ENCODE measurements at places on chromosomes 1 and 21.

DNA sequence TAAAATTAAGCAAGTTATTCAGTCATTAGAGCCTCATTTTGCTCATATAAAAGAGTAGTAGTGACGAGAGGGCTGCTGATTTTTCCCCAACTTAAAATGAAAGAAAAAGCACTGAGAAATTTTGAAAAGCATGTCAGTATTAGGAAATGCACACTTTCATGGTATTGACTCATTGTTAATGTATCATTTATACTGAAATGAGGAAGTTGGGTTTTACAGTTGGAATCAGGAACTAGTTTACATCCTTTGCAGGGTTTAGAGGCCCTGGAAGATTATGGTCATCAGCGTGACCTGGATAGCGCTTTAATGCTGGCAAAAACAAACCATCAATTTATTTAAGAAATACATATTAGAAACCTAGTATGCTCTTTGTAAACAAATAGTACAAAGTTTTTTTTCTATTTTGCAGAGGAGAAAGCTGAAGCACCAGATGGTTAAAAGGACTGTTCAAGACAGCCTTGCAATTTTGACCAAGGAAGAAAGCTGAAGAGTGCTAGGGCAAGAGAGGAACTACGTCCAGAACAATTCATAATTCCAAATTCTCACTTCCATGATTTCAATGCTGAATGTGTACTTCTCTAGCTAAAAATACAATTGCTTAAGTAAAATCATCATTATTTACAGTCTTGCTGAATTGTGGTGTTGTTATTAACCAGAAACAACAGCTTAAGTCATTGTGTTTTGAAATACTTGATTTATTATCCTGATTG, 94.8 kb upstream of the SGIP1 start:
- DNase-seq: no peak

DNA sequence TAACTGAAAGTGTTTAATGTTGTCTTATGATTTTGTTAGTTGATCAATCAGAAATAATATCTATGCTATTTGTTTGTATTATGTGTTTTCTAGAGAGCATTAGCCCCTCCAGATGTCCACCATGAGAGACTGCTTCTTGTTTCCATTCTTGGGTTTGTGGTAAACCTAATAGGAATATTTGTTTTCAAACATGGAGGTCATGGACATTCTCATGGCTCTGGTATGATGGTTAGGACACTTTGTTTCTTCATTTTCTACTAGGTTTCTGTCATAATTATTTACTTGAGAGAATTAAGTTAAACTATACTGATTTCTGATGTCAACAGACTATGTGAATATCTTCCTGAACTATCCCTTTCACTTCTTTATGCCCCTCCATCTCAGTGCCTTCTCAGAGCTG, 16.1 kb downstream of the SLC30A7 start:
- DNase-seq: no peak

DNA sequence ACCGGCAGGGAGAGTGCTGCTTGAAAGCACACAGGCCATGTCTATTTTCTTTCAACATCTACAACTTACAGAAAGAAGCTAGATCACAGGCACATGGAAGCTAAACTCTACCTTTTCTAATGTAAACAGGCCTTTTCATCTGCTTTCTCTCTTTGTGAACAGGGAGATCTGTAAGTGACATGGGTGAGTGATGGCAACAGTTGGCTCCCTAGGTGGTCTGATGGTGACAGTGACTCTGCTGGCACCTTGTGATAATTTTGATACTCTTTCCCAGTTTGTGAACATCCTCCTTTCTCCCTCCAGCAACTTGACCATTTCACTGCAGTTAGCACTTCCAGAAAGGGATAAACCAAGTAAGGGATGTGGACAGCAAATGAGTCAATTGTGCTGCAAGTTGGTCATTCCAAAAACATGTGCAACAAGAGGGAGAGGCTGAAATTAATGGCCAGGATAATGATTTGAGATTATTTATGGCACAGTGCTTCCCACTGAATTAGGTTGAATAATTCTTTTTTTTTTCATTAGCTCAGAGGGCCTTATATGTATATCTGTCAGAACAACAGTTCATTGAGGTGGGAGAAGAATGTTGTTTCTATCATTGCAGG, 89.5 kb downstream of the XCL2 start:
- DNase-seq: no peak

GRCh38 chr1:26538480-26539412, 9.2 kb downstream of the RPS6KA1 start:
- no peak for DNase-seq

- DNase-seq: no peak
These were observed 561.8 kb downstream of the KIF26B start for GRCh38 chr1:245716561-245716960.

GRCh38 chr21:40516335-40516734, 330.6 kb downstream of the DSCAM start:
- DNase-seq: no peak

- no peak for DNase-seq
These were observed 12.3 kb downstream of the PATJ start for GRCh38 chr1:61754545-61754944.

GRCh38 chr1:16967962-16968361, 12.5 kb downstream of the MFAP2 start:
- DNase-seq: no peak

DNA sequence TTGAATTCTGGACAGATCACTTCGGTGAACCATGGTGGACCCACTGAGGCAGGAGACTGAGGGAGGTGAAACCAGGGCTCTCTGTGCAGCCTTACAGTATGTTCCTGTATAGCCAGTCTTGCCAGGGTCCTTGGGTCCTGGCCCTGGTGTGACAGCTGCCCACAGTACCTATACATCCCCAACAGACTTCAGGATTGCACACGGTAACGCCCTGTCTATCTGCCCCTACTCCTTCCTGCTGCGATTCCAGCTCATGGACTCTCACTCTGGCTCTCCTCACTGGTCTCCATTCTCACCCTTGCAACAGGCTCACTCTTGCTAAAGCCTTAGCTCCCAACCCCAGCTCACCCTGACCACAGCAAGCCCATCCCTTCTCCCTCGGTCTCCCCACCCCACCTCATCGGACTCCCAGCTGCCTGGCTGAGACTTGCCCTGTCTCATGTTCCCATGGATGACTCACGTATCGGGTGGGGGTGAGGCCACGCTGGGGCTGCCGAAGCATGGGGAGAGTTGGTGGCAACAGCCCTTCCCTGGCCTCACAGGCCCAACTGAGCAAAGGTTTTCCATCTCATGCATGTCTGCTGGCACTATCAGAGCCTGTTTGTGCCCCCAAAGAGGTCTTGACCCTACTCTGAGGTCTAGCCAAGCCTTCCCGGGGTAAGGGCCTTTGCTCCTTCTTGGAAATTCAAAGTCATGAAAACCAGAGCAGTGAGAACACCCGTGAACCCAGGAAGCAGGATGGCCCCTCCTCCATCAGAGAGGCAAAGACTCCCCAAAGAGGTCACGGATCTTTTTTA, 7.1 kb downstream of the PHLDA3 start:
- no peak for DNase-seq

GRCh38 chr1:190001187-190001586, 476.5 kb downstream of the BRINP3 start:
- no peak for DNase-seq

- no peak for DNase-seq
These were observed 445.8 kb upstream of the ZP4 start for GRCh38 chr1:238336531-238336930.

DNA sequence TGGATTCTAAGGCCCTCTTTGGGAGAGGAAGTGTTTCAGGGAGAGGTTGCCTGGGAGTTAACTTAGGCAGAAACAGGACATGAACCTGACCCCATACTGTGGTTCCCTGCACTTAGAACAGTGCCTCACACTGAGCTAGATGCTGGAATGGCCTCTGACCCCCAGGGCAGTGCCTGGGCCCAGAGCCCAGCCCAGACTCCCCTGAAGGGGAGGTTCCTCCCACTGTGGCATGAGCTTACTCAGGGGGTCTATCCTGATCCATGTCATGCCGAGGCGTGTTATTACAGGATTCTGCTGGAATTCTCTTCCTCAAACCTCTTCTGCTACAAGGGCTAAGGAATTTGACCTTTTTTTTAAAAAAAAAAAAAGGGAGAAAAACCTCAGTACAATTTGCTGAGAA, 72.2 kb downstream of the MRPL37 start:
- no peak for DNase-seq

DNA sequence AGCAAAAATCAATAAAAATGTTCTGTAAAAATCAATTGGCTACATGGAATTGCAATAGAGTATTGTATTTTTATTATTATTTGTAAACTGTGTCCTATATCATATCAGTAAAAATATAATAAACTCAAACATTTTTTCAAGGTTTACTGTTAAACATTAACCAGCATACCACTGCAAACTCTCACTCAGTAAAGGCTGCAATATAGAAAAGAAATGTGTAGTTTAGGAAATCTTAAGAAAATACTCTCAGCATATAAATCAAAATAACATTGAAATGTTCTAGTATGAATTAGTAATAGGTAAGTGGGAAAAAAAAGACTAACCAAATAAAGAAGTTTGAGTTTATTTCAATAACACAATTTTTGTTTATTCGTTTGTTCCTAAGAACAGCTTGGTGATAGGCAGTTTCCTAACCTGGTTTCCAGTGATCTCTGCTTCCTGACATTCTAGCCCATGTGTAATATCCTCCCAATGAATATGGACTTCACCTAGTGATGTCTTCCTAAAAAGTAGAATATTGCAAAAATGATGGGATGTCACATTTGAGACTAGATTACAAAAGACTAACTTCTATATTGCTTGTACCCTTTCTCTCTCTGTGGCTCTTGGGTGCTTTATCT, 870.1 kb downstream of the BRINP3 start:
- no peak for DNase-seq

DNA sequence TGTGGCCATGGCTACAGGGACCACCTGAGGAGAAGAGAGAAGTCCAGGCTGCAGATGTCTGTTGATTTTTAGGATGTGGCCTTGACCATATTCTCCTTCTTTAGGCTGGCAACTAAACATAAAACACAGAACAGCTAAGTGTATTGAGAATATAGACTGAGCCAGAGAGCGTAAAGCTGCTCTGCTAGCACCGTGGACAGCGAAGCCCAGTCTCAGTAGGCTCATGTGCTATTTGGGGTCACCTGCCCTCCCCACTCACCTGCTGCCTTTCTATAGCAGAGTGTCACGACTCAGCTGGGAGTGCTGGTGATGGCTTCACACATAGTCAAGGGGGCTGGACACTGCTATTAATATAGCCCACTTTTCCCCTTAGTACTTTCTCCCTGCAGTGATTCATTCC, 278.5 kb downstream of the KCNH1 start:
- no peak for DNase-seq

DNA sequence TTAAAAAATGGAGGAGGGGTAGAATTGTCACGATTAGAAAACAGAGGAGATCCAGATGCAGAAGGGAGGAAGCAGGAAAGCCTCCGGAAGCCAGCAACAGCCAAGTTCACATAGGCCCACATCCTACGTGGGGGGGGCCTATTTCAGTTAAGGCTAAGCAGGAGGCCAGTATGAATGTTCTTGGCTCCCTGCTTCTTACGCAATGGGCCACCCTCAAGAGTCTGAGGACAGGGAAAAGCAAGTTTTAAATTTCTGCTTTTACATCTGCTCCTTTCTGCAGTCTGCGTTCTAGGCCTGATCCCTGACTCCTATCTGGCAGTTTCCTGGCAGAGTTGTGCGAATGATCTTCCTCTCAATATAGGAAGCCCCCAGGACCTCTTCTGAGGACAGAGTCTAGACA, 30.6 kb downstream of the RABIF start:
- DNase-seq: no peak

DNA sequence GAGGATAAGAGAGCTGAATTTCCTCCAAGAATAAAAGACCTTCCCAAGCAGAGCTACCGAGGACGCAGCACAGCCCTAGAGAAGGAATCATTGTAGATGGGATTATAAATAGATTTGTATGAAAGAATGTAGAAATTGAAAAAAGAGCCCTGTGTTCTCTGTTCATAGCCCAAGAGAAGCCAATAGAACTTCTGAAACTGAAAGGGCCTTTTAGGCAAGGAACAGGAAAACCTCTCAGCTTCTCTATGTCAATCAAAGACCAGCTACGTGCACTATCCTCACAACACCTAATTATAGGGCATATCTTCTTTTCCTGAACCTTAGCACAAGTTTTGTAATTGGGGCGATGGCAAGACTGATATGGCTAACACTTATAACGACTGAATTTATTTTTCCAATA, 192.4 kb upstream of the RNPC3 start:
- DNase-seq: no peak

DNA sequence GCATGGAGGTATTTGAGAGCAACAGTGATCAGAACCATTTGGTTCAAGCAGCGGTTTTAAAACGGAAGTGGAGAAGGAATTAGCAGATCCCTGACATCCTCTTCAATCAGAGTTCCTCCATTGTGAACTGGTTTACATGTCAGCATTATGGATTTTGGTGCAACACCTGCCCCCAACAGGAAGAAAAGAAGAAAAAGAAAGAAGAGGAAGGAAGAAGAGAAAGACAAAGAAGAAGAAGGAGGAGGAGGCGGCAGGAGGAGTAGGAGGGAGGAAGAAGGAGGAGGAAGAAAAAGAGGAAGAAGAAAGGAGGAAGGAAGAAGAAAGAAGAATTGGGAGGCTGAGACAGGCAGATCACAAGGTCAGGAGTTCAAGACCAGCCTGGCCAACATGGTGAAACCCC, 17.4 kb downstream of the NDUFS5 start:
- DNase-seq: no peak

- no peak for DNase-seq
These were observed 31.5 kb downstream of the WNT2B start for GRCh38 chr1:112540226-112540794.

- no peak for DNase-seq
These were observed 37.2 kb downstream of the PDPN start for GRCh38 chr1:13620825-13621224.

GRCh38 chr1:201649761-201650622, 111.1 kb downstream of the NAV1 start:
- DNase-seq: no peak

GRCh38 chr1:119310301-119310700, 58.3 kb upstream of the HAO2 start:
- DNase-seq: no peak

DNA sequence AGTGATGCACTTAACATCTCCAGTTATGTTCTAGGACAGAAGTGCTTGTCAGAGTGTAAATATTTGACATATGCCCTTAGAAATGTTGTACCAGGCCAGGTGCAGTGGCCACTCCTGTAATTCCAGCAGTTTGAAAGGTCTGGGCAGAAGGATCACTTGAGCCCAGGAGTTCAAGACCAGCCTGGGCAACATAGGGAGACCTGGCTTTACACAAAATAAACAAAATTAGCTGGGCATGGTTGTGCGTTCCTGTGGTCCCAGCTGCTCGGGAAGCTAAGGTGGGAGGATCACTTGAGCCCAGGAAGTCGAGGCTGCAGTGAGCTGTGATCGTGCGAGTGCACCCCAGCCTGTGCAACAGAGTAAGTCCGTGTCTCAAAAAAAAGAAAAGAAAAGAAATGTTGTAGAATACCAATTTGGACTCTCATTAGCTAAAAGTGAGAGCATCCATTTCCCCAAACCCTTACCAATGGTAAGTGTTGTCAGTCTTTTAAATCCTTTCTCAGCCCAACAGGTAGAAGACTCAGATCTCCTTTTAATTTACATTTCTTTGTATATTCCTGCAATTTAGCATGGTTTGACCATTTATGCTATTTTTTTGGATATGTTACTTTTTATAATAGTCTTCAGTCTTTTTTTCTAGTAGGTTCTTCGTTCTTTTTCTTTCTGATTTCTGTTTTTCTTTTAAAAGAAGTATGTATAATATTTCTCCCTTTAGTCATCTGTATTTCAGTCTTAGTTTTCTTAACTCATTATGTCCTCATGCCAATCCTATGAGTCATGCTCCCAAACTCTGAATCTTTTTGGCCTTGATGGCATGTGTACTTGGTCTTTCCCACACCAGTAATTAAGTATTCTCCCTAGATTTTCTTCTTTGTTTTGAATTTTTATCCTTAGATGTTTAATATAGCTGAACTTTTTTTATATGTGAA, 74.4 kb downstream of the CAMTA1 start:
- no peak for DNase-seq
